ENCODE measurements at places on chromosomes 11 and 22.

DNA sequence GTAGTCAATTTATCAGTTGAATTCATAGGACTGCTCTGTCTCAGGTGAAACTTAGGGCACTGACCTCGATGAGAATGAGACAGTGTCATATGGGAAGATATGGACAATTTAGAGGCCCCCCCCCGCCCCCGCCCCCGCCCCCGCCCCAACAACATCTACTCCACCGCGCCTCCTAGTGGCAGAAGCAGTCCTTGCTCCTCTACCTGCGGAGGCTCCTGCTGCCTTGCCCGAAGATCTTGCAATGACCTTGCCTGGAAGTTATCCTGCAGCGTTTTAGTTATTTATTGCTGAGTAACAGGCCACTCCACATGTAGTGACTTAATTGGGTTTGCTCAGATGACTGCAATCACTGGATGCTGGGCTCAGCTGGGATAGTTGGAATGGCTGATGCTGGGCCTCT lies 15.2 kb downstream of the SERPINH1 start:
- no peak for DNase-seq

GRCh38 chr11:100687054-100687629 lies at the start of gene ARHGAP42:
ARHGAP42 (plus strand) TSS chr11:100687288; CDS start chr11:100687679, 391 bp downstream.
- no peak for DNase-seq

DNA sequence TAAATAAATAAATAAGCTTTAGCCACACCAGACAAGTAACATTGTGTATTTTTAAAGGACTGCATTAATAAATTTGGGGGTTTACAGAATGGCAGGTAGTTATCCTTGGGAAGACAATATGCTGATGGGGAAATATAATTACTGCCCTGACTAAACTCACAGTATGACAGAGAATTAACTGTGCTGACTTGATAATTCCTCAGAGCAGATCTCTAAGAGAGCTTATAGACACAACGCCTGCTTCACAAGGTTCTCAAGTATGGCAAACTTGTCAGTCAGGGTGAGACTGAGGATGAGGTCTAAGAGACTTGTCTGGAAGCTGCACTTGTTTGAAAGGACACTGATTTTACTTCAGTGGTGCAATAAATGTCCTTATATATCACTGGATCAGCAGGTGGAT lies 3.3 kb downstream of the OR51B4 start:
- no peak for DNase-seq

DNA sequence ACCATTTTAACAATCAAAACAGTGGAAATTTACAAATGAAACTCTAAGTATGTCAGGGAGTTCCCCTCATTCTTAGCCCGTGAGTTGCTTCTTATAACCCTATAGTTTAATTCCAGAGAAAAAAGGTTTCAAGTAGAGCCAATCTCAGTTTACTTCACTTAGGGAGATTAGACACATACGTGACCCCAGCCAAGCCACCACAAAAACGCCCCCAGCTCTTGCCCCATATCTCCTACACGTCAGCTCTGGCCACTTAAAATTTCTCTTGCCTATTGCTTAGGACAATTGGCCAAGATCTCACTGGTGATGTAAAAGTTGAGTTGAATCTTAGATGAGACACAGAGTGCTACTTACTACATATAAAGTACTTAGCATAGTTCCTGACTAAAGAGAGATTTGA lies 166.4 kb downstream of the ETS1 start:
- no peak for DNase-seq

DNA sequence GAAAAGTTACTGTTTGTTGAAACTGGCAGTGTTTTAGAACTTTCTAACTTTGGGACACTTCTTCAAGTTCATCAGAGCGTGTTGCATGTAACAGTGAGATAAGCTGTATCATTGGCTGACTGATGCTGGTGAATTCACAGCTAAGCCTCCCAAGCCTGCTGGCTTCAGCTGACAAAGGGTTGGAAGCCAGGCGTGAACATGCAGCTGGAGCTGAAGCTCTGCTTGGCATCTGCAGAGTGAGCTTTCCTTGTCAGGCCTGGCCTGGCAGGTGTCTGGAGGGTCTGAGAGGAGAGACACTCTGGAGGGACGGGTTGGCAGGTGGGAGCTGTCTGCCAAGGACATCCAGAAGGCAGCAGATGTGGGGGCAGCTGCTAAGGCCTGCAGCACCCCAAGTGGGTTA lies 1.5 kb downstream of the AMPD3 start:
- peak; percentile 49 for DNase-seq

GRCh38 chr11:83467837-83468236 lies 181.7 kb upstream of the CCDC90B start:
- no peak for DNase-seq

GRCh38 chr11:44566952-44567875 lies 1.8 kb downstream of the CD82 start:
- DNase-seq: no peak

DNA sequence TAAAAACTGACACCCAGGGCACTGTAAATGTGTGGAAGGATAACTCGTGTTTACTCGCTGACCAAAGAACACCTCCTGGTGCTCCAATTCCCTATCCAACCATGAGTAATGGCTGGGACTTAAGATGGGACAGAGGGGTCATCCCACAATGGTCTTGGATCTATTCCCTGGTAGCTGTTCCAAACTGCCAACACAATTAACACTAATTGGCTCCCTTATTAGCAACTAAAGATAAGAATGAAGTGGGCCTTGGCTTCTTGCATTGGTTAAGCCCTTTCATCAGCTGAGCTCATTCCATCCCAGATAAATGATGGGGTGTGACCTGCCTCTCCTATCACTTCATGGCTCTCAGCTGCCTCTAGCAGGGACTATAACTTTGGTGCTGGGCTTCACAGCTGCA lies 1.5 kb upstream of the SIK3 start:
- no peak for DNase-seq

- no peak for DNase-seq
Observed at GRCh38 chr11:34299284-34299972, 58.4 kb downstream of the ABTB2 start.

DNA sequence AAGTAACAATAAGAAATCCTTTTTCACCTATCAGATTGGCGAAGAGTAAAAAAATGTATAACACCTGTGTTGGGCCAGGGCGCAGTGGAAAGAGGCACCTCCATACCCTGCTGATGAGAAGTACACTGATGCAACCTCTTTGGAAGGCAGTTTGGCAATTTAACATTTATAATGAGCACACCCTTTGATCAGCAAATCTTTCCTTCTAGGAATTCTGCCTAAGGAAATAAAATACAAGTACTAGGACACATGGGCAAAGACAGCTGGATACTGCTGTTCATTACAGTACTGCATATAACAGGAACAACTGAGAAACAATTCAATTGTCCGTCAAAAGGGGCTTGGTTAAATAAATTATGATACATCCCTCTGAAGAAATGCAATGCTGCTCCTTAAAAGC lies 110.1 kb downstream of the RPL27A start:
- no peak for DNase-seq

GRCh38 chr22:20203552-20204201 lies 52.8 kb upstream of the CCDC188 start:
- no peak for DNase-seq

DNA sequence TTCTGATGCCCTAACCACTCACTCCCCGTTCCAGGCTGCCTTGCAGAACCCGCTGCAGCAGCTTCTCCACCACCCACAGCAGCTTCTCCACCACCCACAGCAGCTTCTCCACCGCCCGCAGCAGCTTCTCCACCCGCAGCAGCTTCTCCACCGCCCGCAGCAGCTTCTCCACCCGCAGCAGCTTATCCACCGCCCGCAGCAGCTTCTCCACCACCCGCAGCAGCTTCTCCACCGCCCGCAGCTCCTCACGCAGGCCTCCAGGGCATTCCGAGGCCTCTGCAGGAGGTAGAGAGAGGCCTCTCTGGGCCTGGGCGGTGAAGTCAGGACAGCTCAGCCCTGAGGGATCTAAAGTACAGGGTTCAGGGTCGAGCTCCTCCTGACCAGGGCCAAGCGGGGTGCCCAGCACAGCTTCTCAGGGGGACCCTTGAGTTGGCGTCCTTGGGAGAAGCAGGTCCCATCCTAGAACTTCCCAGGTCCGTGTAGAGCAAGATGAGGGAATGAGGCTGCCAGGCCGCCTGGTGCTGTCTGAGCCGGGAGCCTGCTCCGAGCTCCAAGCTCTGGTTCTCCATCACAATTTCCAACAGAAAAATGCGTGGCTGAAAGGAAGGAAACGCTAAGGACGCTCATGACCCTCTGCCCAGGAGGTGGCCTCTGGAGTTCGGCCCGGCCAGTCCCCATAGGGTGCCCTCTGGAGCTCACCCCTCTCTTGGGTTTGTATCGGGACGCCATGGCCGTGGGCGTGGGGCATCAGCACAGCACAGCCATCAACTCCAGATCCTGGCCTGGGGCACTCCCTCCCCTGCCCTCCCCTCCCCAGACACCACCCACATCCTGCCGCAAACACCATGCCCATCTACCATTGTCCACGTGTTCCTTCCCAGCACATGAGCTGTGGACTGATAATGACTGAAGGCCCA lies 528.6 kb downstream of the BRD1 start:
- no peak for DNase-seq

- no peak for DNase-seq
Observed at GRCh38 chr11:94771390-94771789, 3.2 kb downstream of the AMOTL1 start.

DNA sequence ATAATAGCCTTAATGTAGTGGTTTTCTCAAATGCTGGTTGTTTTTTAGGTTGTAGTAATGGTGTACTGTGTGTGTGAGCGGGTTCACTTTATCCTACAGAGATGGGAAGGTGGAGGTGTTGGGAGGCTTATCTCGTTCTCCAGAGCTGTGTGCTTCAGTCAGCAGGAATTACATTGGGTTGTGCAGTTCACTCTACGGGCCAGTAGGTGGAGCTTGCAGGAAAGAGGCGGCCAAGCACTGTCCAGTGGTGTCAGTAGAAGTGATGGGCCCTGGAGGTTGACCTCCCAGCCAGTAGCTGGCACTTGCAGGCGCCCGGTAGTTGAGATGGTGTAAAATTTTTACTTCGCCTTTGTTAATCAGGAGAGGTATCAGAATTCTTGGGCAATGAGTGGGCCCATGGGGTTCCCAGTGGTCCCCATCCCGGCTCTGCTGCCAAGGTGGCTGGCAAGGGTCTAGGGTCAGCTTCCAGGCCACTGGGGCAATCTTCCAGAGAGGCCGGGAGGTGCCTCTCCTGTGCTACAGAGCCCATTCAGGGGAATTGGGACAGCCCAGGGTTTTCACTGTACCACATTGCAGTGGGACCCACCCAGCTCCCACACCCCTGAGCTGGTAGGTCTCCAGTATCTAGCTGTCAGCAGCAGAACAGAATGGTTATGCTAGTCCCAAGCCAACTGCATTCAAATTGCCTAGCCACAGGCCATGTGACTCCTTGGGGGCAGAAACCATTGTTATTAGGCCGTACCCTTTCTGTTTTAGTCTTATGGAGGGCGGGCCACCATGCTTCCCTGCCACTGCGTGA lies 43.9 kb downstream of the BIRC2 start:
- peak; percentile 24 for DNase-seq

DNA sequence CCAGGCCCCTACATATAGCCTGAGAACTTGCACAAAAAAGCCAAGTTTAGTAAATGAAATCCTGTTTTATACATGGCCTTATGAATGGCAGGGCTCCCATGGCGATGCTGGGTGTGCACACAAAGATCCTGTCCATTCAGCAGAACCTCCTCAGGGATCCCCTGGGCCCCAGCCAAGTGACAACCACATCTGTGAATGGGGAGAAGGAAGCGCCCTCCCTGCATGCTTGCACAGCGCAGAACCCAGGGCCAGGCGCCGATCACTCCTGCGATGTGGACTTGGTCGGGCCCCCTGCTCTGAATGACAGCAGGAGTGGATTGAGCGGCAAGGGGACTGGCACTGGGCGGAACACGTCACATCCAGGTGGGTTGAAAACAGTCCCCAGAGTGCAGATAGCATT lies 4.5 kb upstream of the CDC42EP2 start:
- DNase-seq: no peak

DNA sequence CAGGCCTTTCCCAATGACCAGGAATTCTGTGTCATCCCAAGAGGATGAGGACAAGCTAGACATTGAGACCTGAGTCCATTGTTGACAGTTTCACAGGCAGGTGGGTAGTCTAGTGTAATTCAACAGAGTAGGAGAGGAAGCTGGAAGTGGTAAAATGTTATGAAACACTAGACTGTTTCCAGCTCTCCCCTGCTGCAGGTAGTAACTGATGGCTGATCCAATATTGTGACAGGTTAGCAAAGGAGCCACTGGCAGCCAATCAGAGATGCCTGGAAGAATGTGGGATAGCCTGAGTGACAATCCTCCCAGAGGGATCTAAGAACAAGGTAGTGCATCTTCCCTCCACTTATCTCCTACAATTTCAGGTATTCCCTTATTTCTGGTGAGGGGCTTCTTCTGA lies 10.6 kb upstream of the GDPD4 start:
- no peak for DNase-seq

DNA sequence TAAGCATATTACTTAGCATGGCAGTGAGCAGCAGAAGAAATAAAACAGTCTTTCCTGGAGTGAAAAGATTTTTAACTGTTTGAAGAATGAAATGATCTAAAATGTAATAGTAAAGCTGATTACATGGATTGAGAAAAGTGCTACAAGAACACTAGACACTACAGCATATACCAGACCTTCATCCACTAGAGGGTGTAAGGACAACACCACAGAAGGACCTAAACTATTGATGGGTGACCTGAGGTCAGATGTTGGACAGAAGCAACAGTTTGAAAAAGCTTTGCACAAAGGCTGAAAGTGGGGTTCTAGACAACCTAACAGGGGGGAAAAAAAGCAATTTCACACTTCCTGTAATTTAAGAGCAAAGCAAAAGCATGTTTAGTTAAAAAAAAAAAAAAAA lies 97.7 kb downstream of the RBFOX2 start:
- peak; percentile 5 for DNase-seq

DNA sequence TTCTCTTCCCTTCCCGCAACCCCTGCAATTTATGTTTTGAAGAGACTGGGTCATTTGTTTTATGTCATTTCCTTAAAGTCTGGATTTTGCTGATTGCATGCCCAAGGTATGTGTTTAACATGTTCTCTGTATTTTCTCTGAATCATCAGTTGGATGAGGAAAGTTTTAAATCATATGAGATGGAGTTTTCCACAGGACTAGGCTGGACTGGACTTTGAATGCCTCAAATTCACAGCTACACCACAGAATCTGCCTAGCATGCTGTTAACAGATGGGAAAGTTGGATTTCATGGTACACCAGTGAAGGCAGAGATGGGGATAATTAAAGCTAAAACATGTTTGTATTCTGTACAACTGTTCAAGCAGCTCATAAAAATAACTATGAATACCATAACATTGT lies 62.6 kb downstream of the CWC15 start:
- DNase-seq: no peak

- no peak for DNase-seq
Observed at GRCh38 chr11:36809303-36809702, 211.3 kb upstream of the RAG2 start.

- DNase-seq: peak; percentile 4
Observed at GRCh38 chr11:45816614-45817013, 11.7 kb downstream of the SLC35C1 start.

Data from NCI-H1105 (cell line).